ENCODE measurements at places on chromosomes 6 and 20.
A peak's percentile ranks its signal among the peaks of the same experiment; 100 is the strongest.

- DNase-seq: no peak
Measured at GRCh38 chr6:147724454-147724853, 216.0 kb downstream of the SAMD5 start.

GRCh38 chr6:36113703-36114102 is 16.6 kb upstream of the MAPK13 start:
- no peak for DNase-seq

GRCh38 chr6:164749221-164750064 is 560.0 kb downstream of the C6orf118 start:
- DNase-seq: no peak

DNA sequence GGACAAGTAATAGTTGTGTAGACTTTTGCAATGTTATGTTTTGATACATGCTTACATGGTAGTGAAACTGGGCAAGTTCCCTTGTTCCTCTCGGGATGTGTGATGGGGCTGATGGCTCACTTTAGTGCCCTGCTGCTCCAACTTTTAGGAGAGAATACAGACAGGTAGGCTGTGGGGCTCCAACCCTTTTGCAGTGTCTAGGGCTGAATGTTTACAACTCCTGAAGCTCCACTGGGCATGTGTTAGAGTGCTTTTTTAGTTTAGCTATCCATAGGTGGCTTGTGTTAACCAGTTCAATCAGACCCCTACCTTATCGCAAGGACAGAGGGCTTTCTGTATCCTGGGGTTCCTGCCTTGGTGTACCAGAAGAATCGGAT is 33.8 kb downstream of the SERPINB6 start:
- peak; percentile 31 for DNase-seq

- DNase-seq: peak; percentile 85
Measured at GRCh38 chr20:56453352-56453751, 15.1 kb upstream of the RTF2 start.

DNA sequence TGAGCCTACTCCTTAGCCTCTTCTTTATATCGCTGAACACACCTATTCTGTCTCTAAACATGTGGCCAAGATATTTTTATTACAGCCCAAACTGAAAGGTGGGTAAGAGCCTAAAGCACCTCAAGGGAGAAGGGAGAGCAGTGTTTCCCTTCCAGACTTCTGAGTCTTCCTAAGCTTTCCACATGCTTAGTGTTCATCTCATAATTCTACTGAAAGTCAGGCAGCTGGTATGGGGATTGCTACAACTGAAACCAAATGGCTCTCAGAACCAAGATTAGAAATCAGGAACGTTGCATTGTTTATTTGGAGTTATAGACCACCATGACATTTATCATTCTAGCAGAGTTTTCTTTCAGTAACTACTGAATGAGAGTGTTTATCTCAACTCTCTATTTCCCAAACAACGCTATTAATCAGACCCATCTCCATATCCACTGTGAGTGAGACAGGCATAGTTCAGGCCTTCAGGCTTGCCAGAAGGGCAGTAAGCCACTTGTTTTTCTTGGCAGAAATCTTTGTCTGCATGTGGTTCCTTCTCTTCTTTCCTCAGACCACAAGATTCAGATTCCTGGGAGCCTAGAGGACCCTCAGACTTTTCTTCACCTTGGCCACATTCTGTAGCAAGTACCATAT is 22.8 kb downstream of the VGLL2 start:
- DNase-seq: no peak

DNA sequence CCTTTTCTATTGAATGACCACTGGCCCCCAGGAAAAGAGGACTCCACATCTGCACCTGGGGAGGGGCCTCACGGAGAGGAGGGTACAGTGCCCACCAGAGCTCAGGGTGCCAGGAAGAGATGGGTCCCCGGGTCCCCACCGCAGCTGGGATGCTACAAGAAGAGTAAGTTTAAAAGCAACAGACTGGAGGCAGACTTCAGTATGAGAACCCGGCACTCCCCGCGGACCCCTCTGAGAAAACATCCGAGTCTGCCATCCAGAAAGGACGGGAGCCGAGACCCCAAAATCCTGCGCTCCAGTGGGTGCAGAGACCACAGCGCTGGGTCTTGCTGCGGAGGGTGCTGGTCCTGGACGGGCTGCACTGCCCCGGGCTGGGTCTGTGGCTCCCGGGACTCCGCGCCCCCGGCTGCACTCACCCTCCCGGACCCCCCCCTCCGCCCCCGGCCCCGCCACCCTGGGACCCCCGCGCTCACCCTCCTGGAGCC is 350 bp downstream of the HELZ2 start:
- DNase-seq: no peak

- DNase-seq: peak; percentile 60
Measured at GRCh38 chr20:35329435-35330139, 37.4 kb upstream of the FAM83C start.

DNA sequence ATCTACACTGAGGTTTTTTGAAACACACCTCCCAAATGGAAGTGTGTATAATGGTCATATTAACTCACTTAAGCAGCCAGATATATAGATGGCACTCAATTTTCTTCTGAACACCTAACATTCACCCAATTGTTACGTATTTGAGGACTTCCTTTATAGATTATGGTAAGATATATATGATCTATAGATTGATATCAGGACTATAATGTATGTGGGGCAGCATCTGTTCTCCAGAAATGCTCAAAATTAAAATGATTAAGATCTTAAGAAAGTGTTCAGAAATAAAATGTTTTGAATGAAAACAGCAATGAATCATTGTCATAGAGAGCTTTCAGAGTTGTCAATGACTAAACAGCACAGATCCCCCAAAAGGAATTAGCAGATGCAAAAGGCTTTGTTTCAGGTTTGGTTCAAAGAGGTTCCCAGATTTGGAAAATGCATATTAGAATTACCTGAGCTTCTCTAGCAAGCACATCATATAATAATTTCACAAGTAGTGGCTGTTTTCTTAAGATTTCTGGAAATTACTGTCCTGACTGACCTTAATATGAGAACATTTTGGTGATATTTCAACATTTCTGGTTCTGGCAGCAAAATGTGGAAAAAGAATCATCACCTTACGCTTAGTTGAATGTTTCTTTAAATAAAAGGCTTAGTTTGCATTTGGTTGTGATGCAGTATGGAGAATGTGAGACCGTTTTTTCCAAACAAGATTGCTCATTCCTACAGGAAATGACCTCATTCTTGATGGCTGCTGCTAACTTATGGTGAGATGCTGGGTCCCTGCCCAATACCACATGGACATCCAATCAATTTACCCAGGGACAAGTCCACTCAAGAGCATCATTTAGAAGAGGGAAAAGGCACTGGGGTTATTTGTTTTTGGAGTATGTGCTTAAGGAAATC is 31.5 kb downstream of the TRAF3IP2 start:
- peak; percentile 21 for DNase-seq

- no peak for DNase-seq
Measured at GRCh38 chr6:145252737-145253136, 482.6 kb downstream of the EPM2A start.

DNA sequence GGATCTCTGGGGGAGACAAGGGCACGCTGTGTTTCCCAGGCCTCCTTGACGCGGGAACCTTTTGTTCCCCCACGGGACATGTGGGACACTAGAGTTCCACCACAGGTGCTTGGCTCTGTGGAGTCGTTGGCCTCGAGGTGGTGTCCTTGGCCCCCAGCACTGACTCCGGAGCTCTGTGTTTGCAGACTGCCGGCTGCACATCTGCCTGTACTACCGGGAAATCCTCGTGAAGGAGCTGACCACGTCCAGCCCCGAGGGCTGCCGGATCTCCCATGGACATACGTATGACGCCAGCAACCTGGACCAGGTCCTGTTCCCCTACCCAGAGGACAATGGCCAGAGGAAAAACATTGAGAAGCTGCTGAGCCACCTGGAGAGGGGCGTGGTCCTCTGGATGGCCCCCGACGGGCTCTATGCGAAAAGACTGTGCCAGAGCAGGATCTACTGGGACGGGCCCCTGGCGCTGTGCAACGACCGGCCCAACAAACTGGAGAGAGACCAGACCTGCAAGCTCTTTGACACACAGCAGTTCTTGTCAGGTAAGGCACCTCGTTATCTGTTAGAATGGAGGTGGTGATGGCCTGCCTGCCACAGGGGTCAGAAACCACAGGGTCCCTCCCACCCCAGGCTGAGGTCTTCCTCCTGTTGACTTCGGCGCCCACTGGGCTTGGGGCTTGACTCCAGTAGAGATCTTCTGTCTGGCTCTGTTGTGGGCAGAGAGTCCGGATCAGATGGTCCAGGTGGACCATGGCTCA is 9.9 kb downstream of the IRF4 start:
- no peak for DNase-seq

DNA sequence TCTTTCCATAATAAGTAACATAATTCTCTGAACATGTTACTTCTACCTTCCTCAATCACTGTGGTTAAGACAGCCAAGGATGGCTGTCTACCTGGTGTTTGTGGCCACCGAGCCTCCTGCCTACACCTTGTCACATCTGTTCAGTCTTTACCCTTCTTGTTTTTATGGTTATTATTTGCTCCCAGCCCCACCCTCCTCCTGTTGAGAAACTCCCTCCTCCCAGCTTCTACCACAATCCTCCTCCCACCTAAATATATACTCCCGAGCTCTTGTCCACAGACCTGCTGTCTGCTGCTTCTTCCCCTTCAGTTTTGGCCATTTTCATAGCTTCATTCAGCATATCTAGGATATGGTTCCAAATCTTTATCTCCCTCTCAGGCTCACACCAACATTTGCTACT is 35.7 kb upstream of the GABRR1 start:
- DNase-seq: no peak

- peak; percentile 16 for DNase-seq
Measured at GRCh38 chr6:88705601-88706000, 257.8 kb downstream of the RNGTT start.

- no peak for DNase-seq
Measured at GRCh38 chr20:17741220-17741619, 41.5 kb downstream of the BANF2 start.

- DNase-seq: peak; percentile 57
Measured at GRCh38 chr20:10553326-10553984, 118.3 kb downstream of the SLX4IP start.

DNA sequence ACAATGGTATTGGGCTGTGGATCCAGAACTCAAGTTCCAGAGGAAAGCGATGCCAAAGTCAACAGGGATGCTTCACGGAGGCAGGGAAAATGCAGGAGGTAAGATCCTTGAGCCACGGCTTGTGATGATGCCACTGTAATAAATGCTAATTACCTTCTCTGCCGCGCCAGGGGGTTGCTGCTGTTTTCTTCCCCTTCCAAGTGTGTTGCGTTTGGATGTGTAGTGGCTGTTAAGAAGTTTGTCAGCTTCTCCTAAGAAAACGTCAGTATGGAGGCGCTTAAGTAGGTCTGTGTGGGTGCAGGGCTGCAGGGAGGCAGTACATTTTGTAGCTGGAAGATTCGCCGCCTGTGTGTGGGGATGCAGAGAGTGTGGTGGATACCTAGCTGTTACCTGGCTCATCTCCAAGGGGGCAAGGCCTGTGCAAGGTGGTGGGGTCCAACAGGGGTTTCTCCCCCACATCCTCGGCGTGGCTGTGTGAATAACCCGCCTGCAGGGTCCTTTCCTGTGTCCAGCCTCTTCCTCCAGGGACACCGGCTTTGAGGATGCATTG is 318.7 kb downstream of the CDH4 start:
- DNase-seq: no peak

GRCh38 chr6:55636406-55637102 is 57.6 kb upstream of the HMGCLL1 start:
- no peak for DNase-seq

DNA sequence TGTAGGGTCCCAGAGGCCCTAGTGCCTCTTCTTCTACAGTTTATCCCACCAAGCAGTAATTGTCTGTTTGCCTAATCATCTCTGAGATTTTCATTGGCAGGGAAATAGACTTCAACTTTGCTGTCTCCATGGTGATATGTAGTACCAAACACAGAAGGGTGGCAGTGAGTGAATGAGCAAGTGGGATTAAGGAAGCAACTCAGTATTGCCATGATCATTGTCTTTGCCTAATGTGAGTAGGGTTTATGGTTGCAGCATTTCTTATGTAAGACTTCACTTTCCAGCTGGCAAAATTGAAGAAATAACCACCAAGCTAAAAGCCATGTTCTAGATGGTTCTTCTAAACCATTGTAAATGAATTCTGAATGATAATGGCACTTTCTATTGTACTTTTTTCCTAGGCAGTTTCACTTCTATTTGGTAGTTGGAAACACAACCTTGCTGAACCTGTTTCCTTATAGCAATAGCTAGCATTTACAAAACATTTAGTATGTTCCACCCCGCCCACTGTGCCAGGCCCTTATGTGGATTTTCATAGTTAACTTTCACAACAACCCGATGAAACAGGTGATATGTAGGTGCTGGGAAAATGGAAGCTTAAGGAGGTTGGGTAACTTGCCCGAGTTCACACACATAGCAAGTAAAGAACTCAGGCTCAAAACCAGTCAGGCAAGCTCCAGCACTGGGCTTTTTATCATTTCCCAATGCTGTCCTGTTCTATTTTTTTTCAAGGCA is 32.0 kb downstream of the ZC2HC1B start:
- peak; percentile 86 for DNase-seq
